PC-9 (cell line): ENCODE measurements at places on chromosomes 12 and 14.

DNA sequence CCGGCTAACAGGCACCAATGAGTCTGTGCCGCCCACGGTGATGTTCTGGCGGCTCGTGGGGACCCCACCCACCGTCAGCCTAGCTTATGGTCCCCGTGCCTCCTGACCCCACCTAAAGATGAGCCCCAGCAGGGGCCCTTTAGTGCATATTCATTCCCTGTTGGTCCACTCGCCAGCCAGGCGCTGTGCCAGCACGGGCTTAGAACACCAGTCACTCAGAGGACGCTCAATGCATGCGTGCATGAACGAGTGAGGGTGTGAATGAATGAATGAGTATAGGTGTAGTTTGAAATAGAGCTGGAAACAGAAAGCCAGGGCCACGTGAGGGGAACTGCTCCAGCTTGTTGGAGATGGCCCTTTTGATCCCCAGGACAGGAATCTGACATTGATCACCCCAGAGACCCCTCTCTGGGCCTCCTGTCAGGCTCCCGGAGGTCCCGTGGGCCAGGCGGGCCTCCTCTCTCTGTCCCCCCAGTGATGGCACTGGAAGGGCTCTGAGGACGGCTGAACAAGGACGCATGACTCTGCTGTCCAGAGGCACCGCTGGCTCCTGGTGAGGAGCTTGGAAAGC lies 193.9 kb upstream of the C14orf180 start:
- DNase-seq: no peak

DNA sequence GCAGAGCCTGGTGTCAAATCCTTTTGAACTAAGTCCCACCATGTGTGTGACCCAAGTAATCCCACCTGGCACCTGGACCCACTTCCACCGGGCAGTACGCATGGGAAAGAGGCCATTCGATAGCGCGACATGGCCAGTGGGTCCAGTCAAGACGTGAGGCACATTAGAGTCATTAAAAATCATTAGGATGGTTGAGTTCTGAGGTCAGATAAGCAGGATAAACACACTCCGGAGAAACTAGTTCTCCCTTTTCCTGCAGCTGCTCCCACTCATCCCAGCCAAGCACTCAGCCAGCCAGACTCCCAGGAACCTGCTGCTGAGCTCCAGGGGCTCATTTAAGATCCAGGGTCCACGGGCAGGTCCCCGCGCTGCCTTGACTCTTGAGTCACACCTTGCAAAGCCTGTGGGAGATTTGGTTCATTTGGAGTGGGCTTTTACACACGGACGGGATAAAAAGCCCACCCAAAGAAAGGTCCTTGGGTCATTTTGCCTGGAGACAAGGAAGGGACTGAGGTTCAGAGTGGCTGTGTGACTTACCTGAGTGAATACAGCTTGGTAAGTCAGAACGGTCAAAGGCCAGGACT lies 313.9 kb downstream of the BCL11B start:
- no peak for DNase-seq

GRCh38 chr14:86639146-86639545 lies 1109.2 kb downstream of the FLRT2 start:
- DNase-seq: no peak

DNA sequence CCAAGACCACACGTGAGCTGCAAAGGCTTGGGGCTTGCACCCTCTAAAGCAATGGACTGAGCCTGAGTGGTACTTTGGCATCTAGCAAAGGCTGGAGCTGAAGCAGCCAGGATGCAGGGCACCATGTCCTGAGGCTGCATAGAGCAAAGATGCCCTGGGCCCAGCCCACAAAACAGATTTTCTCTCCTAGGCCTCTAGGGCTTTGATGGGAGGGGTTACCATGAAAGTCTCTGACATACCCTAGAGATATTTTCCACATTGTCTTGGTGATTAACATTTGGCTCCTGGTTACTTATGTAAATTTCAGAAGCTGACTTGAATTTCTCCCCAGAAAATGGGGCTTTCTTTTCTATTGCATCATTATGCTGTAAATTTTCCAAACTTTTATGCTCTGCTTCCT lies 438.3 kb downstream of the SLC16A7 start:
- DNase-seq: no peak

- DNase-seq: no peak
Measured at GRCh38 chr14:26132061-26132645, 465.7 kb downstream of the NOVA1 start.

GRCh38 chr12:132266370-132266769 lies 63.0 kb downstream of the GALNT9 start:
- DNase-seq: no peak

DNA sequence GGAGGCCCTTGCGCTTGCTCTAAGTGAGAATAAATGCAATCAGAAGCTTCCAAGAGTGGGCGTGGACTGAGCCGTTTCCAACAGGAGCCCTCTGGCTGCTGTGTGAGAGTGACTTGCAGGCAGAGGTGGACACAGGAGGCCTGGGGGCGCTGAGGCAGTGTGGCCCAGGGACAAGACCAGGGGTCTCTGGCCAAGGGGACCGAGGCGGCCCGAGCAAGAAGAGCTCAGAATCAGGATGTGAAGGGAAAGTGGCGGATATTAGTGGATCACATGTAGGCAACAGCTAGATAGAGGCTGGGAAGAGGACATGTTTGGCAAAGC lies 8.6 kb downstream of the RIMBP2 start:
- DNase-seq: no peak

GRCh38 chr14:91171291-91171690 lies 57.4 kb downstream of the DGLUCY start:
- DNase-seq: no peak

DNA sequence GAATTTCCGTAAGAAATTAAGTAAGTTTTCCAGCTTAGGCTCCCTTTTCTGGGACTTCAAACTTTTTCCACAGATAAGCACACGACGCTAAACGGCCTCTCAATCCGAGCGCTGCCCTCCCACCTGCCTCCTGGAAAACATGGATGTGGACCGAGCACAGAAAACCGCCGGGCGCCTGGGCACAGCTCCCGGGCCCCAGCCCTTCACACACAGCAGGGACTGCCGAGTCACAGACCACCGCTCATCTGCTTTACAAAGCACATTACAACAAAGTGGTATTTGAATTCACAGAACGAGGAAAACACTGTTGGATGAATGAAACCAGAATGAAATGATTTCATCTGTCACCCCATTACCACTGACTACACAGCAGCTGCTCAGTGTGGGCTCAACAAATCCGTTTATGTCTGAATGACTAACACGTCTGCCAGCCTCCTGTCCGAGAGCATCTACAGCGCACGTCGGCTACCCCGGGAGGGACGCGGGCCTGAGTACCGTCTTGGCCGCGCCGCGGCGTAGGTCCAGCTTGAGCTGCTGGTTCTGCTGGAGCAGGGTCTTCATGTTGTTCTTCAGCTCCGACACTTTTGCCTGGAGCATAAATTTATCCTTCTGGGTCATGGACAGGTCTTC lies 13.1 kb upstream of the ANKLE2 start:
- DNase-seq: no peak

GRCh38 chr12:107079172-107080011 lies 14.0 kb downstream of the CRY1 start:
- DNase-seq: no peak

DNA sequence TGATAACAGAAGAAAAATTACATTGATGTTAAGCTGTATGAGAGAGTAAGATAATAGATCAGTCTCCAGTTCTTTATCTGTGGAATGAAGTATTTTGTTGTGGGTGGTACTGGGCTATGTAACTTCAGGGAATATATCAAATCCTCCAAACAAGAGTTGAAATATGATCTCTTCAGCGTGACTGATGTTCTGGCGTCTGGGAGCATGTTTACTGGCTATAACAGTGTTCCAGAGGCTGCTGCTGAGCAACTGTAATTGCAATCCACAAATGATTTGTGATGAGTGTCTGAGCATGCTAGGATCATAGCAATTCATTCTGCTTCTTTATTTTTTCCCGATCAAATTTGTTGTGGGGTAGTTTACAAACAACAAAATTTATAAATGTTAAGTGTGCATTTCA lies 18.6 kb upstream of the CCDC198 start:
- no peak for DNase-seq

DNA sequence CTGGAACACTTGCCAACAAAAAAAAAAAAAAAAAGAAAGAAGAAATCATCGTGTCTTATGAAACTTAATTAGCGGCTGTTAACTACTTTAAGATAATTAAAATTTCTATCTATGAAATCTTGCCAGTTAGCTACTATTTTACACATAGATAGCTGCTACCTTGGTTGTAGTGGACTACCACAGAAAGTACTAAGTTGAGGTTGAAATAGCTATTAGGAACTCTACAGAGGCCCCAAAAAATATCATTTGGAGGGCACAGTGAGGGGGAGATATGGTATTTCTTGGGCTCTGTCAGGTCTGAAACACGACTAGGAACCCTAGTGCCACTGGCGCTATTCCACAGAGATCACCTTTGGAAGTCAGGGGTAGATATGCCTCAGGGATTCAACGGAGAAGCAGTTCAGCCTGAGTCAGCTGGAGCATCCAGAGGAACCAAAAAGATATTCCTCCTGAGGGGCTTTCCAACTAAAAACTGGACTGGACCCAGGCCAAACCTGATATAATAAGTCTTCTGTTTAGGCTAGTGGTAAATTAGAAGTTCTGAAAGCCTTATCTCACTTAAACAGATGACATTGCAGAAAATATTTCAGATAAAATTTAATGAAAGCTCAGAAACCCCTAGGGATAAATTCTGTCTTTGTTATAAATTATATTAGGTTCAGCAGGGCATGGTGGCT lies 126.1 kb downstream of the EPS8 start:
- DNase-seq: no peak

DNA sequence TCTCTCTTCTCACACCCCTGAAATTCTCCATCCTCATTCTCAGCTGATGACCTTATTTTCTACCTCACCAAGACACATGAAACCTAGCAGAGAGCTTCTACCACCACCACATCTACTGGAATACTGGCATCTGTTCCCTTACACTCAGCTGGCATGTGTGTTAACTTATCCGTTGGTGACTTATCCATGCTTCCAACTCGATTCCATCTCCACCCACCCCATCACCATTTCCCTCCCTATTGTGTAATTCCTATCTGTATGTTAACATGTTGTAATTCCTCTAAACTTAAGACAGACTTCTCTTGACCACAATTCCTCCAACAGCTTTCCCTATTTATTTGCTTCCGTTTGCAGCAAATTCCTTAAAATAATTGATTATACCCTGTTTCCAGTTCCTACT lies 15.4 kb downstream of the C1S start:
- DNase-seq: no peak
